ENCODE measurements at places on chromosomes 2 and 18.

DNA sequence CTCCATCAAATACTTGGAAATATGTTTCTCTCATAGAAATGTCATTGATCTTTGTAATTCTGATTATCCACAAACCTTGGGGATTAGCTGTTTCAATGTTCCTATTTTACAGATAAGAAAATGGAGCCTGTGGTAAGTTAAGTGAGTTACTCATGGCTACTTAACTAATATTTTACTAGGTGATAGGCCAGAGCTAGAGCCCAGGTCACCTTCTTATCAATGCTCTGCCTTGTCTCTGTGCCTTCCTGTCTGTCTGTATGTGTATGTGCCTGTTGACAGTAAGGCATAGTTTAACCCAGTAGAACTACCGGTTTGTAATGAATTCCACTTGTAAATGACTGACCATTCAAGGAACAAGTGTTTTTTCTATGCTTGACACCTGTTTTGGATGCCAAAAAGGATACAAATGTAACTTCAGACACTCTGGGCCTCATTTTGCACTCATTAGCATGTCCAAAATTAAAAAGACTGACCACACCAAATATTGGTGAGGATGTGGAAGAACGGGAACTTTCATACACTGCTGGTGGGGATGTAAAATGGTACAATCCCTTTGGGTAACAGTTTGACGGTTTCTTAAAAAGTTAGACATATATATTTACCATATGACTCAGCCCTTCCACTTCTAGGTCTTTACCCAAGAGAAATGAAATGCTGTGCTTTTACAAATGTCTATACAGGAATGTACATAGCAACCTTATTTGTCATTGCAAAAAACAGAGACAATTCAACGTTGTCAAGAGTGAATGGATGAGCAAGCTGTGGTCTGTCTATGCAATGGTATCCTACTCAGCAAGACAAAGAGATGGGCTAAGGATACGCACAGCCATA is 19.6 kb upstream of the IL1A start:
- no peak for DNase-seq

DNA sequence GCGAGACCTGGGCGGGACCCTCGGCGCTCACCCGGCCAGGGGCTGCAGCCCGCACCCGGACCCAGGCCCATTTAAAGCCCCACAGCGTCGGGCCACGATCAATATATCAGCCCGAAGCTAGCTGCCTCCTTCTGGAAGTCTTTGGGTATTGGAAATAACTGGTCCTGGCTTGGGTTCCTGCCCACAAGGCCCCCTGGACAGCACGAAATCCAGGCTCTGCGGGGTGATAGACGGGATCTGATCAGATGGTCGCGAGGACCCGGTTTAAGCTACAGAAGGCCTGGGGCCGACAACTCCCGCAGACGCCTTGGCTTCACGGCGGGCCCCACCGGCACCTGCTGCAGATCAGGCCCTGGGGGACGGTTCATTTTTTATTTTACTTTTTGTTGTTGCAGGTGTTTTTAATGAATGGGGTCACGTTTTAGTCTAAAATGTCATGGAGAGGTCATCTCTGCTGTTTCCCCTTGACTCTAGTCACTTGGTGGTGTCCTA is 362 bp upstream of the PSTPIP2 start:
- DNase-seq: no peak

DNA sequence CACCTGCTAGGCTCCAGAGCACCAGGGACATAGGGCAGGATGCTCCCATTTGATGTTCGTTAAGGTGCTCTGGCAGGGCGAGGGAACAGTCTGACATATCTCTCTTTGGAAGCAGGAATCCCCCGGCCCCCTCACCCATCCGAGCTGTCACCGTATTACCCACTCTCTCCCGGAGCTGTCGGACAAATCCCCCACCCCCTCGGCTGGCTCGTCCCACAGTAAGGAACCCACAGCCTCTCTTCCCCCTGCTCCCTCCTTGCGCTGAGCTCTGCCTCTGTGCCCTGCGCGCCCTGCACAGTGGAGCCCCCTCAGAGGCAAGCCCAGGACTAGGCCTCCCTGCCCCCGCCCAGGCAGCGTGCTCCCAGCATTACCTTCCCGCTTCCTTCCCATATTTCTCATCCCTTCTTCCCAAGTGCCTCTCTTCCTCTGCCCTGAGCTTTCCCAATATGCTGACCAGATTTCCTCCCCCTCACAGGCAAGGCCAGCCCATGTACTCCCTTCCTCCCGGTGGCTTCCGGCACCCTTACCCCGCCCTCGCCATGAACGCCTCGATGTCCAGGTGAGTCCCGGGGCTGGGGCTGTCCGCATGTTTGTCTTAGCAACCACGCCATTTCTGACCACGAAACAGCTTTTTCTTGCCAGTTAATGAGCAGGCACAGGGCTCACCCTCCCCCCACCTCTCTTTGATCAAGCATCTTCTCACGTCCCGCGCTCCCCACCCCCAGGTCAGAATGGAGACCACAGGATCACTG is 23.8 kb downstream of the TGOLN2 start:
- no peak for DNase-seq

- no peak for DNase-seq
Measured at GRCh38 chr2:200944467-200945394, 18.7 kb downstream of the ORC2 start.

DNA sequence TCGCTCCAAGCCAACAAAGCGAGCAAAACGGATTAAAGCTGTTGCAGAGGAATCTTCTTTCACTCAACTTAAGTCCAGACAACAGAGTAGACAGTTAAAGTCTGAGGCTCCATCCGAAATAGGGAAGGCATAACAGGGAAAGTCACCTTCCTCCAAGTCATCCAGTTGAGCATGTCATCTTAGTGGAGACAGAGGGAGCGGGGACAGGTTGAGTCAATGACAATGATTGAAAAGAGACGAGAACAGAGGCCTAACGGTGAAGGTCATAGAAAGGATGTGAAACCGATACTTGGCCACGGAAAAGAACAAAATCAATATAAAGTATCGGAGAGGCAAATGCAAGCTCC is 455 bp downstream of the C18orf32 start:
- DNase-seq: no peak

DNA sequence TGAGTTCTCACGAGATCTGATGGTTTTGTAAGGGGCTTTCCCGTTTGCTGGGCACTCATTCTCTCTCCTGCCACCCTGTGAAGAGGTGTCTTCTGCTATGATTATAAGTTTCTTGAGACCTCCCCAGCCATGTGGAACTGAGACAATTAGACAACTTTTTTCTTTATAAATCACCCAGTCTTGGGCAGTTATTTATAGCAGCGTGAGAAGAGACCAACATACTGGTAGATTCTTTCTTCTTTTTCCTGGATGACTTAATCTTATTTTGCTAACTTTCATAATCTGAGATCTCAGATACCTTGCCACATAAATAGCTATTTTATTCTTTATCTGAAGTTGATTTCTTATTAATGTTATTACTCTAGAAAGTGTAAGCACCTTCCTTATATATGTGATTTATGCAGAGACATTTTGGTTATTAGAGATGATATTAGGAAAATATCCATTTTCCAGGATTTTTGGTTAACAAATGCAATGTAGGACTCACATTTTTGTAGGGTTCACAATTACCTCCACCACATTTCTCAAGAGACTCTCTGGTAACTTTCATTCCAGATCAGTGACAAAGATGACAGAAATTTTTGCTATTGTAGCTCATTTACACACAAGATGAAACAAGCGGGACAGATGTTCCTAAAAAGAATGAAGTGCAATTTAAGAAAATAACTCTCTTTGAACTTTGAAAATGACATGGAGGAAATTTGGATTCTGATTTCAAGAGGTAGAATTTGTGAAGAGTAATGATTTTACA is 97.9 kb upstream of the RND3 start:
- no peak for DNase-seq

Data from omental fat pad (tissue), 4 donors.